Small intestine (tissue), 16 donors: ENCODE measurements at places on chromosomes 3 and 15.

DNA sequence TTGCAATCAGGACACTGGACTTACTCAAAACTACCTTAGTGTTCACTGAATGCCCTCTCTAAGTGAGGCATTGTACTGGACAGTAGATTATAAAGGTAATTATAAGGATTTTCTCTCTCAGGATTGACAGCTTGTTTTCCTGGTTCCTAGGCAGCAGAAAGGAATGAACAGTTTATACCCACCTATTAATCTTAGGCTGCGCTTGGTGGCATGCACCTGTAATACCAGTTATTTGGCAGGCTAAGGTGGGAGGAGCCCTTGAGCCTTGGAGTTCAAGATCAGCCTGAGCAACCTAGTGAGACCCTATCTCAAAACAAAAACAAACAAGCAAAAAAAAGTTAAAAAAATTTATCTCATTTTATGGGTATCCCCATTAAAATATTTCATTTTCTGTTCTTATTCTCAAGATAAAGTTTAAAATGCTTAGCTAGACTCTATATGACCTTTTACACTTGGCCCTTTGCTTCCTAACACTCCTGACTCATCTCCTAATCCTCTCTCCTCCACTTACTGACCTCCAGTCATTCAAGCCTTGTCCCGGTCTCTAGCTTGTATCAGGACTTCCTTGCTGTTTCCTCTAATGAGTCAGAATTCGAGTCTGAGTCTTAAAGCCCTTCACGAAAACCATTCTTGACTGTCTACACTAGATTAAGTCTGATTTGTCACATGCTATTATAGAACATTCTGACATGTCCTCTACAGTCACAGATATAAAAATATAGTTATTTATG lies 348.6 kb downstream of the NLGN1 start:
- DNase-seq, result no peak

GRCh38 chr3:5095886-5096285 lies 26.2 kb upstream of the ARL8B start:
- DNase-seq, result peak; percentile 34

DNA sequence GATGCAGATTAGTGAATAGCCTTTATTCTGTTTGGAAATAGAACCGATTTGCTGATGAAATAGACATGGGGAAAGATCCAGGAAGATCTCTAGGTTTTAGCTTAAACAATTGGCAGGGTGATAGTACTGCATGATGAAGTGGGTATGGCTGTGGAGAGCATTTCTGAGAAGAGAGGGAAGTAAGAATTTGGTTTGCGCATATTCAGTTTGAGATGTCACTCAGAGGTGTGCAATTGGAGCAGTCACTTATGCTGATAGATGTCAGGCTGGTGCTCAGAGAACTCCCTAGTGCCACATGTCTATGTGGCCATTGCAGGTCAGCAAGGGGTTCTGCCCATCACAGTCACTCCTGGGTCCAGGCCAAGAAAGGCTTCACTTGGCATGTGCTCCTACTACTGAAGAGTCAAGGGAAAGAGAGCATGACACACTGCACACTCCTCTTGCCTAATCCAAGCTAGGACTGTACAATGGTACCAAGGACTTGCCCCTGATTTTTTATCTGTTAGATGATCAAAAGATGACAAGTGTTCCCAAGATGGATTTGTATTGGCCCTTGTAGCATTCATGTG lies 57.2 kb upstream of the ST8SIA2 start:
- DNase-seq, result no peak

GRCh38 chr3:132368962-132369361 lies 48.3 kb upstream of the DNAJC13 start:
- no peak for DNase-seq

- DNase-seq, result no peak
Measured at GRCh38 chr3:59473636-59474035, 423.8 kb upstream of the CFAP20DC start.

GRCh38 chr3:45953536-45953935 lies 10.3 kb downstream of the CXCR6 start:
- DNase-seq, result peak; percentile 61

DNA sequence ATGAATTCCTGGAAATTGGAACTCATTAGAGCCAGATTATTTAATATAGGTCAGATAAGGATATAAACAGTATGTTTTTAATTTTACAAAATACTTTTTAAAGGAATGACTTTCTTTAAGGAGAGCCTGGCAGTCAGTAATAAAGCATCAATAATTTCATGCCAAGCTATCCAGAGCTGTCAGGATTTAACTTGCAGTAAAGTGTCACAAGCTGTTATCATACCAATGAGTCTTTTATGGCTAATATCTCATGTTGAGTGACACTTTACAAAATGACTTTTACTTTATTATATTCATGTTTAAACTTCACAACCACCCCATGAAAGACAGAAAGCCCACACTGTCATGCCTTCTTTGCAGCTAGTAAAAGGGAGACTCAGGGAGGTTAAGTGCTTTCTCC lies 72.9 kb upstream of the C3orf49 start:
- no peak for DNase-seq

GRCh38 chr3:37622999-37623883 lies 238.4 kb upstream of the CTDSPL start:
- peak; percentile 37 for DNase-seq

DNA sequence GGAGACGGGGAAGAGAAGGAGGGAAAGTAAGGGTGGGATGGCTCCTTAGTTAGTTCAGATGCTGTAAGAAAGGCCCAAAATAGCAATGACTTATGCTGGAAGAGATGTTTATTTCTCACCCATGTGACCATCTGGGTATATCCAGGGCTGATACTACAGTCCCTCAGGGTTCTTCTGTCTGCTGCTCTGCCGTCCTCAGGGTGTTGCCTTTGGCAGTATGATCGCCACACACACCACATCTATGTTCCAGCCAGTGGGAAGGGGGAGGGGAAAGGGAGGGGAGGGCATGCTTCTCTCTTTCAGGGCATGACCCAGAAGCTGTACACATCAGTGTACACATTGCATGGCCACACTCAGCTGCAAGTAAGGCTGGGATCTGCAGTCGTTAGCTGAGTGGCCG lies 10.2 kb downstream of the CD276 start:
- no peak for DNase-seq

GRCh38 chr3:79885407-79885806 lies 117.6 kb upstream of the ROBO1 start:
- DNase-seq, result no peak

DNA sequence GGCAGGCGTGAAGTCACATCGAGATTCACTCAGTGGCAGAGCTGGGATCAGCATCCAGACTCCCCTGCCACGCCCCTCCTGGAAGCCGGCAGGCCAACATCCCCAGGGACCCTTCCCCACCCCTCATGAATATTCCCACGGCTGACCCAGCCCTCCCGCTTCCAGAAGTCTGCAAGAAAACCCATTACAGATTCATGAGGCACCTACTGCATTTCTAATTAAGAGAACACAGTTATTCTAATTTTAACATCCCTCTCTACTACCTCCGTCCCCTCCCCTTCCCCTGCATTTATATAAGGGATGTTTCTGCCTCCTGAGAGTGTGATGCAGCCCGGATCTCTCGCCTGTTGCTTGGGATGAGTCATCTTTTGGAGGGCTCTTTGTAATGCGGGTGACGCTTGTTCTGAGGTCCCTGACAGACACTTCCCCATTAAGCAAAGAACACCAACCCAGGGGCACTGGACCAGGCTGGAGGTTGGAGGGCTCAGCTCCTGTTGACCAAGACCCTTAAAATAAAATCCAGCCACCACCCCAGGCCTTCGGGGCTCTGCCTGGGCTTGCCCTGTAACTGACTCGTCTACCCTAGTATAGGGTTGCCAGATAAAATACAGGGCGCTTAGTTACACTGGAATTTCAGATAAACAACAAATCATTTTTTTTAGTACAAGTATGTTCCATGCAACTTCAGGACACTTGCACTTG lies 118.7 kb downstream of the NUP210 start:
- DNase-seq, result no peak
